ENCODE measurements at places on chromosomes 2 and 18. TPM values are rescaled to one million over a fixed set of nuclear protein-coding genes. Genes with fewer than 3 reads are reported as not detected.

GRCh38 chr2:3606370-3607201 lies 11.7 kb downstream of the COLEC11 start:
- no peak for DNase-seq

DNA sequence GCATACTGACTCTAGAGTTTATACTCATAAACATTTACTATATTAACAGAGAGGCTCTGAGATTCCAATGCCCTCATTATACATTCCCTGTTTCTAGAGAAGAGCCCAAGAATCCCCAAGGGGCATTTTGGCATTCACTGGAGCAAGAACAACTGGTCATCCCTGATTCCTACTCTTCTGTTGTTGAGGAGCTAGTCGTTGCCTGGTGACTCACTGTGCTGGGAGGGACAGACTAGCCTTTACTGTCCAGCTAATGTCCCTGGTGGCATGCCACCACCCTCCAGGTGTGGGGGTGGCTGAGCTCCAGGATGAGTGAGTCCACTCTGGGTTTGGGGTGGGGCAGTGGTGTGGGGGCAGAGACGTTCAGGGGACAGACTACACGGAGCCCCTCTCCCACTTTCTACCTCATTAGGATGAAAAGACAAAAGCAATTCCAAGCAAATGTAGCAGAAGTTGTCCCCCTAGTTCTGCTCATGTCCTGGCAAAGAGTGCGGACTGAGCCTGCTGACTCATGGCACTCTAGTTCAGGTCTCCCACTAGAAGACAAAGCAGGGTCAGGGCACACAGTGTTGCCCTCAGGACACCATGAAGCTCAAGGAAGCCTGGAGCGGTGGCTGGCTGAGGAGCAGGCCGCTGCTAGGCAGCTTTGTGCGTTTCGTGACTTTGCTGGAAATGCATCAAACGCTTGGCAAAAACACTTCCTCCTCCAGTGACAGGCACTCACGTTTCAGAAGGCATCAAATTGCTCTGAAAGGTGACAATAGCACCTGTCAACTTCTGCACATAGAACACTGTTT lies 49.4 kb downstream of the RHOB start:
- DNase-seq: no peak

GRCh38 chr2:157194844-157195243 lies 62.7 kb upstream of the GALNT5 start:
- no peak for DNase-seq

GRCh38 chr2:47403609-47404193 lies 745 bp downstream of the MSH2 start:
- no peak for DNase-seq

DNA sequence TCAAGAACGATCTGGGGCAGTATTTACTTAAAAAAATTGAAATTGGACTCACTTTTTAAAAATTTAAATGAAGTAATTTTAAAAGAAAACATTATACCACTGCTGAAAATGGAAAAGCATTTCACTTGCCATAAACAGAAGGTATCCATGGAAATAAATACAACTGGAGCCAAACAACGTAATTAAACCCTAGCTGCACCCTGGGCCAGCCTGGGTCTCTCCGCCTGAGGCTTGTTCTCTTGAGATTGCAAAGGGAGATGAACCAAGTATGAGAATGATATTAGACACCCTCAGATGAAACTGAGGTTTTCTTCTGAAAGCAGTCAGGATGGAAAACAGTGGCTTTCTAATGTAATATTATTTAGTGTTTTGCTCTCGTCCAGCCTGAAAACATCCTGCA lies 264.4 kb downstream of the KCNE4 start:
- DNase-seq: peak; percentile 33

GRCh38 chr2:209367075-209367747 lies 56.6 kb upstream of the MAP2 start:
- DNase-seq: no peak

DNA sequence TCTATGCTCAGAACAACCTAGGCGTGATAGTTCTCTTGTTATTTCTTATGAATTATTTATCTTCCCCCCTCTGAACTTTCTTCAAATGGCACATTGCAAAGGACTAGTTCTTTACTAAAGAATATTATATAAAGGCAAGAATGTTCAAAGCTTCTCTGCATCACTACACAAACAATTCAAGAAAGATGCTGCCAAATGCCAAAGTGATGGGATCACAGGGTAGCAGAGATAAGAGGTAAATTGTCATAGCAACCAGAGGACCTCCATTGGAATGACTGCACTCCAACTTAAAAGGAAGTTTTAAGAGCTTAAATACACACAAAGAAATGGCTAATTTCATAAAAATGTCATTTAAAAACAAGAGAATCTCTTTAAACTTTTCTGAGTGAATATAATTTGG lies 72.8 kb downstream of the AQP4 start:
- no peak for DNase-seq

- DNase-seq: no peak
Observed at GRCh38 chr18:47794725-47795433, 135.6 kb downstream of the SMAD2 start.

DNA sequence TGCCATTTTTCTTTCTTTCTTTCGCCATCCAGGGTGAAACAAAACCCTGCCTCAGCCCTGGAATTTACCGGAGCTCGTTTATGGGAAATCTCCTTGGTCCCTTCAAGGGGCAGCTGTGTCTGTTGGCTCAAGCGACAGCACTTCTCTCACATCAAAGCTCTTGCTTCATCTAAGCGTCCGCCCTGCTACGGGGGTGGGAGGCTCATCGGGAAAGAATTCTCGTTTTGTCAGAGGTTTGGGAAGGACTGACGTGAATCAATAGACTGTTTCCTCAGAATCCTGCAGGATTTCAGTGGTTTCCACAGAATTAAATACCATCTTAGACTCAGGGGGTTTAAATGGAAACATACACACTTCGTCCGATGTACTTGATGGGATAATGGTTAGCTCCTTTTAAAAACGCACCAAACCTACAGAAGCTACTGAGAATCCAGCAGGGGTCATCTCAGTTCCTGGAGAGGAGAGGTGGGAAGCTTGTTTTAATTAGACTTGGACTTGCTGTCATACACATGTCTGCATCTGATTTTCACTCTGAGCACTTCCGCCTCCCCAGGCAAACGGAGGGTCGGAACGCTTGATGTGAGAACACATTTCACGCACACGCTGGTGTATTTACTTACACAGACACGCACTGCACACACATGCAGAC lies 91.6 kb downstream of the ASB1 start:
- peak; percentile 33 for DNase-seq

GRCh38 chr2:161209902-161210301 lies 49.7 kb downstream of the TANK start:
- no peak for DNase-seq

GRCh38 chr2:84788027-84788426 lies 92.9 kb downstream of the TRABD2A start:
- DNase-seq: no peak

GRCh38 chr2:231187736-231188505 lies 10.5 kb upstream of the ARMC9 start:
- no peak for DNase-seq

GRCh38 chr2:23497063-23497462 lies 112.1 kb downstream of the KLHL29 start:
- DNase-seq: no peak

DNA sequence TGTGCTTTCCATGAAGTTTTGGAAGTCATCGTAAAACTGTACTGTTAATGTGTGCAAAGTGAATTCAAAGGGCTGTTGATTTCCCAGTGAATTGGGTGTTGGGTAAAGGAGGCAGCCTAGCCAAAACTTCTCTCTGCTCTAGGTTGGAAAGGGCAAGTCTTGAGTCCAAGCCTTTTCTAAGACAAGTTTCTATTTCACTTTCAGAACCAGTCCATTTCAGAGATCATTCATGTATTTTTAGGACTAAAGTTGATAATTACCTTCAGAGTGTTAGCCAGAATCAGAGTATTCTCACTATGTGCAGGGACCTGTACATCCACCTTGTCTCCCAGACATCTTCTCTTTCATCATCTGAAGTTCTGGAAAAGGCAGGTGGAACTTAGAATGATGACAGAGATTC lies 636.1 kb upstream of the KLHL29 start:
- no peak for DNase-seq

REG1B gene
- polyA plus RNA-seq: not detected

GDF7 gene
- 1.5 TPM for polyA plus RNA-seq

CSRNP3 gene
- 12.2 TPM for polyA plus RNA-seq

CPLX4 gene
- polyA plus RNA-seq: not detected

FAM237A gene
- not detected for polyA plus RNA-seq

TNFAIP6 gene
- 10.2 TPM for polyA plus RNA-seq

SS18 gene
- 34.2 TPM for polyA plus RNA-seq

CDH7 gene
- 0.30 TPM for polyA plus RNA-seq

IL36A gene
- polyA plus RNA-seq: not detected
